ENCODE measurements at places on chromosomes 7 and 10.
A peak's percentile ranks its signal among the peaks of the same experiment; 100 is the strongest.

- peak; percentile 45 for DNase-seq
Measured at GRCh38 chr7:151017953-151018420, 6.3 kb downstream of the ATG9B start.

- DNase-seq, result no peak
Measured at GRCh38 chr10:131658476-131659110, 242.2 kb upstream of the PPP2R2D start.

GRCh38 chr10:25646371-25646770, 287.7 kb upstream of the MYO3A start:
- no peak for DNase-seq

DNA sequence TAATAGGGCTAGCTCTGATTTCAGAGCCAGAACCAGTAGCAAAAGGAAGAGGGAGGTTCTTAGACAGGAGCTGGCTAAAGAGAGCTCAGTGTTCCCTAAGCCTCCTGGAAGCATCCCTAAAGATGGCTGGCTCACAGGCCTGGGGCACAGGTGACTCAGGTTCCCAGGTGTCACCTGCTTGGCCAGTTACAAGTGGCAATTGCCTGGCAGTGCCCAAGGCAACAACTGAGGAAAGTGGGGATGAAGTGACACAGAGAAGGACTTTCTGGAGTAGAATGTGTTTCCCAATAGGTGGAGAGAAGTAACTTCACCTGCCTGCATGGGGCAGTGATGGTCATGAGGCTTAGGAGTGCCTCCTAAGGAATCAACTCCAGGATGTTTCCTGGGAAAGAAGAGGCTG, 66.5 kb upstream of the EEPD1 start:
- DNase-seq, result no peak

- no peak for DNase-seq
Measured at GRCh38 chr7:141276031-141276430, 202.2 kb downstream of the TMEM178B start.

GRCh38 chr7:155363852-155364600, 66.3 kb downstream of the INSIG1 start:
- DNase-seq, result no peak

GRCh38 chr7:78510580-78511188, 712.1 kb downstream of the PHTF2 start:
- no peak for DNase-seq

- DNase-seq, result no peak
Measured at GRCh38 chr10:5514226-5514850, 10.4 kb upstream of the CALML3 start.

DNA sequence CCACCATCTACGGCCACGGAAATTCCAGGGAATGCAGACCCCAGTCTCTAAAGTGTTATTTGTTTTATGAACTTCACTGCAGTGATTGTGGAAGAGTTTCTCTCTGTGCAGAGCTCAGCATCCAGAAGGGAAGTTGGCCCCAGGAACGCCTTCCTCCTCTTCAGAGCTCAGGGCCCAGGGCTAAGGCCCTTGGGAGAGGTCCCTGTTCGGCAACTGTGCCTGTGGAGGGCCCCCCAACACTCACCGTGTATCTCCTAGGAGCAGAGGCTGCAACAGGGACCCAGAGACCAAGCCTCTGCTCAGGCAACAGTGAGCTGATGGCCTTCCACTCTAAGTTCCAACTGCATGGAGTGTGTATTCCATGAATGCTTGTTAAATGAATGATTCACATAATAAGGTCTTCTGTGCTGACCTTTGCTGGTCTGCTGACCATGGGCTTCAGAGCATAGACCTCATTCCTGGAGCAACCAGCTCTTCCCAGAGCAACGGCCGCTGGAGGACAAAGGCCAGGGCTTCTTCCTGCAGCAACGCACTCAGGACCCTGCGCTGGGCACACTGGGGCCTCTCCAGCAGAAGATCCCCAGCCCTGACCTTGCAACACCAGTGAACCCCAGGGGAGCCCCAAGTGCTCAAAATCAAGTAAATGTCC, 7.7 kb downstream of the DIP2C start:
- no peak for DNase-seq
